ENCODE measurements at places on chromosomes 2 and 18.

- no peak for DNase-seq
These were observed 1.2 kb downstream of the REV1 start for GRCh38 chr2:99488539-99489062.

- no peak for DNase-seq
These were observed 90.3 kb upstream of the SNTG2 start for GRCh38 chr2:860259-860855.

DNA sequence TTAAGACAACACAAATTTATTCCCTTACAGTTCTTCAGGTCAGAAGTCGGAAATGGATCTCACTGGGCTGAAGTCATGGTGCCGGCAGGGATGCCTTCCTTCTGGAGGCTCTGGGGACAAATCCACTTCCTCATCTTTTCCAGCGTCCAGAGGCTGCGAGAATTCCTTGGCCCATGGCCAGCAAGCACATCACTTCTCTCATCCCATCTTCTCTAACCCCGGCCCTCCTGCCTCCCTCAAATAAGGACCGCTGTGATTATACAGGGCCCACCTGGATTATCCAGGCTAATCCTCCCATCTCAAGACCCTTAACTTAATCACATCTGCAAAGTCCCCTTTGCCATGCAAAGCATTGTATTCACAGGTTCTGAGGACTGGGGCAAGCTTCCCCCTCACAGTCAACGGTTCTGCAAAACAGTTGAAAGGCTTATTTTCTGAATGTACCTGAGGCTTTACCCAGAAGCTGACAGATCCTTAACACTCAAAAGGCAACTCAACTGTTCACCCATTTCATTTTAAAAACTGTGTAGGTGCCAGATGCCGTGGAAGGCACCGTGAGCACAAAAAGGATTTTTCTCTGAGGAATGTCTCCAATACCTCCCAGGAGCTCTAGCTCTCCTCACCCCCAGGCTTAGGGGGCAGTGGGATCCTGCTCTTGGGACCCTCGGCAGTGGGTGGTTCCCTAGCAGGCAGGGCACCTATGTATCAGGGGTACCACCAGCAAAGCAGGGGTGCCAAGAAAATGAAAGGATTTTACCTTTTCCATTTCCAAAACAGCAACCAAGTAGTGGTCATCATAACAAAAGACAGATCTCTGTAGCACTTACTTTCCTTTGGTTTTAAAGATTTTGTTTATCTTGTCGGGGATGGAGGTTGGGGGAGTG is 84.0 kb downstream of the KCTD1 start:
- no peak for DNase-seq

DNA sequence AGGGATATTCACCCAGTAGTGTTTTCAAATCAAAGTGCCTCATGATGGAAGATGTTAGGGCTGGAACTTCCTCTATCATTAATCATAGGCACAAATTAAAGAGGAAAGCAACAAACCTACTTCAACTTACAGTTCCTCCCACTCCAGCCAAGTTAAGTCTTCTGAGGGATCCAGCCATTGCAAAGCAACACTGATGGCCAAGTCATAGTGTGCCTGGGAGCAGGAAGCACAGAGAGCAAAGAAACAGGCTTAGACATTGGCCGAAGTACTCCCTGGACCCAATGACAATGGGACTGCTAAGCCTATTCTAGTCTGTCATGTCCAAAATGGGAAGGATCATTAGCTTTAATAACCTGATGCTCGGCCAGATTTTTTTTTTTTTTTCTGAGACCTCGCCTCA is 7.0 kb downstream of the C2orf80 start:
- no peak for DNase-seq

DNA sequence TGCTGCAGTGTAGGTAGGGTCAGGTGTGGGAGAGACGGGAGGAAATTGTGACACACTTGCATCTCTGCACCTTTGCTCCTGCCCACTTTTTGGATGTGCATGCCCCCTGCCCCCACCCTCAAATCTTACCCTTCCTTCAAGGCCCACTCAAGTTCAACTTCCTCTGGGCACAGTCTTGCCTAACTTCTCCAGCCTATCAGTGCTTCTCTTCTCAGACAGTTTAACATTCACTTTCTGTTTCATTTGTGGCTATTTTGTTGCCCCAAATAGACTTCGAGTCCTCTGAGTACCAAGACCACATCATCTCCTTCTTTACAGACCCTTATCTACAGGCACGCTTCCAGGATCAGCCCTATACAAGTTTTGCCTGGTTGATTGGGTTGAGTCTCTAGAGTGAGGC is 2.7 kb downstream of the ST8SIA5 start:
- DNase-seq: no peak

DNA sequence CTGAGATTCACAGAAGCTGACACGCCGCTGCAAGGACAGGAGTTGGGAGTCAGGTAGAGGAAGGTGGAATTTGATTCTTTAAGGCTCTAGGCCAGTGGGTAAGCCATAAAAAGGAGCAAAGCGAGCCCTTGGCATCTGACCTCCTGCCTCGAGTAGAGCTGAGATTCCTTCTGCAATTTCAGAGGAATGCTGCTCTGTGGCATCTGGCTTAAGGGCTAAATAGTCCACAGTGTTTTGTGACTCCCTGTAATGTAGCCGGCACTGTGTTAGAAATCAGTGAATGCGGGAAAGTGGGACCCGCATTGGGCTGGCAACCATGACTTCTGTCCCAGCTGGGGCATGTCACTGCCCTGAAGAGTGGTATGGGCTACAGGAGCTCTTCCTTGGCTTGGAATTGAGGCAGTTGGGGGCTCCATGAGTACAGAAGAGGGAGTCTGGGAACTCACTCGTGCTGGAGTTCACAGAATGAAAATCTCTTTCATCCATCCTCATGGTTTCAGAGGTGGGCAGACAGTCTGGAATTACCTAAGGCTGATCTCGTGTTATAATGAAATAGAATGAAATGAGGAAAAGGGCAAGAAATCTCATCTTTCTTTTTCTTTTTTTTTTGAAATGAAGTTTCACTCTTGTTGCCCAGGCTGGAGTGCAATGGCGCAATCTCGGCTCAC is 12.7 kb upstream of the MYCN start:
- DNase-seq: no peak

- no peak for DNase-seq
These were observed at the start of gene ST8SIA3 for GRCh38 chr18:57352271-57352701. Gene ST8SIA3, plus strand, starts transcription at chr18:57352557. Its CDS starts 290 bp downstream, at chr18:57352847.

- DNase-seq: no peak
These were observed 14.0 kb downstream of the PXDN start for GRCh38 chr2:1730015-1730927.

DNA sequence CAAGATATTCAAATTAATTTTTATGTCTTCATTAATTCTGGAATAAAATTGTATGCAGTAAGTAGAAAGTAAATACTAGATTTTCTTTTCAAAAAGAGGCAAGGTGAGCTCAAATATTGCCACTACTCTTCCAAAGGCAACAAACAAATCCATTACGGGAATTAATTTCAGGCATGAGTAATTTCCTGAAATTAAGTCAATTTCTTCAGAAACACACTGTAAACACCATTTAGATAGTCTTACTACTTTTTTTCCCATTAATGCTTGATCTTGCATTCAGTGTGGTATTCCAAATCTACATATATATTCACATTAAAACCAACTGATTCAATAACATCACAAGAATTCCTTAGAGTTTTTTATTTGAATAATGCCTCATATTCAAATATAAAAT is 1274.0 kb upstream of the CRIM1 start:
- DNase-seq: no peak

DNA sequence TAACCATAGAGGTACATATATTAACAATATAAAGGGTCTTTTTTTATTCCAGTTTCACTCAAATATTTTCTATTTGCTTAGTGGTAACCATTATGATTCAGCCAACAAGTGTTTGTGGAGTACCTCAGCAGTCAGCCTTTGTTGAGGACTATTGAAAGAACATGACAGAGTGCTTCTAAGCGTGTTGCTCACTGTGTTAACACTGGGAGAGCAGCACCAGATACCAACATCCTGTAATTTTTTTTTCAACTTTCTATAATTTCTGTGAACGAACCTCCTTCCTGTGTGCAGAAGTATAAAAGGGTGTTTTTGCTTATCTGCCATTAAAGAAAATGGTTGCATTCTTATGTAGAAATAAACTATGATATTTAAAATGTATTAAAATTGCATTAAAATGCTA is 239.0 kb downstream of the PHLPP1 start:
- no peak for DNase-seq

GRCh38 chr2:22947741-22948140 is 437.2 kb upstream of the KLHL29 start:
- no peak for DNase-seq
